ENCODE measurements at places on chromosomes 6 and 20. TPM values are rescaled to one million over a fixed set of nuclear protein-coding genes. Genes with fewer than 3 reads are reported as not detected.

DNA sequence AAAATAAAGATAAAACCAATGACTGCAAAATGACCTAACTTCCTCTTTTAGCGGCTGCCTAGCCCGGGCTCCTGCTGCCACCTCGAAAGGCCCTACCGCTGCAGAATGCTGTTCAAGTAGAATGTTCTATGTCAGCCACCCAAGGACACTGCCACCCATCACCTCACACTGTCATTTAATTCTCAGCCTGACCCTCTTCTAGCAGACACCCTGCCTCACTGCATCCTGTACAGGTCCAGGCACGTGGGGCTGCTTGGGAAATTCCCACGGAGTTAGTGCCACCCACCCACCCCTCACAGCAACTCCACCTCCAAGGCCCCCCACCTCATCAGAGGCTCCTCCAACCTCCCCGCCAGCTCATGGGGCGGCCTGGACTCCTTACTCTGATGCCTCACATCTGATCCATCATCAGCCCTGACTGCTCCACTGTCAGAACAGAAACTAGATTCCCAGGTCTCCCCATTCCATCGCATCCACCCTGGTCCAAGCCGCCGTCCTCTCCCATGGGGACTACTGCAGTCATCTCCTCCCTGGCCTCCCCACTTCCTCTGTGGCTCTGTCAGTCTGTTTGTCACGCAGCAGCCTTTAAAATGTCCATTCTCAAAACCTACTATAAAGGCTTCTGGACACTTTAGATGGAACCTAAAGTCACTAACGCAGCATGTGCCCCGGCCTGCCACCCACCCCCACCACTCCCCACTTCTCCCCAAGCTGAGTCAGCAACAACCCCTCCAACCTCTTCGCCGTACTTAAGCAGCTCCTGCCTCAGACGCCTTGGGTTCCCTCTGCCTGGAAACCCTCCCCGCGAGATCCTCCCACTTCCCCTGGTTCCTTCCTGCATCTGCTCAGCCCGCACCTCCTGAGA, 17.0 kb downstream of the NFATC2 start:
- H3K27me3 ChIP-seq = no peaks in the 10 kb centered on the region
- H3K4me3 ChIP-seq = peak overlapping the region; percentile 25
- H3K36me3 ChIP-seq = no peaks in the 10 kb centered on the region
- H3K4me1 ChIP-seq = peaks cover 15% of the 10 kb centered on the region
- no peak overlapping the region for H3K27ac ChIP-seq
- DNase-seq = no peak

DNA sequence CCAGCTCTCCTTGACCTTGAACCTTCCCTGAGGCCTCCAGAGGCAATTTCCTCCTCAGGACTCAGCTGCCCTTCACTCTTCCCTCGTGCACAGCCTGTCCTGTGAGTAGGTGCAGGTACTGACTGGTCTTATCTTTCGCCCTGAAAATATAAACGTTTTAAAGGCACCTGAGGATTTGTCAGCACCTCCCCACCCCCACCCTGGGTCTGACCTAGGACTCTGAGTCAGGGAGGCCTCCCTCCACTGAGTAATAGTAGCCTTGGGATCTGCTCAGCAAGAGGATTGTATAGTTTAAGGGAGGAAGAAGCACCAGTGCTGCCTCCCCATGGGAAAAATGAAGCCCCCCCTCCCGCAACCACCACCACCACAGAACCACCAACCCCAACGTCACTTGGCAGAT, 54.6 kb downstream of the PPARD start:
- H3K36me3 ChIP-seq = no peaks in the 10 kb centered on the region
- DNase-seq = no peak
- no peaks in the 10 kb centered on the region for H3K27me3 ChIP-seq
- H3K4me3 ChIP-seq = no peak overlapping the region

DNA sequence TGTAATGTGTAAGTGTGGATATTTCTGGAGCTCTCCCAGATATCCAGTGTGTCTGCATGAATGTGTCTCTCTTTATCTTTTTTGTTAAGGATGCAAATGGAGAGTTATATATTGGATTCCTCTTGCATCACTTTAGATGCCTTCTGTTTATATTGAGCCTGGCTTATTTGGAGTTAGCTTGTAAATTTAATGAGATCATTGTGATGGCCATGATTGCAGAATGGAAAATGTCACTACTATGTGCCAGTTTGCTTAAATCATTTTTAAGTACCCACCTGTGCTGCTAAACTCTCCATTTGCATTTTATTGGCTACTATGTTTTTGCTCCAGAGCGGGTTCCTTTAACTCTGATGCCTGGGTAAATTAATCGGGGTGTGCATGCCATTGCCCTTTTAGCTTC, 334.8 kb downstream of the UTRN start:
- H3K27me3 ChIP-seq = no peaks in the 10 kb centered on the region
- DNase-seq = no peak
- no peak overlapping the region for H3K27ac ChIP-seq

MLN gene
- not detected for total RNA-seq

BTN2A1 gene
- 26.3 TPM for total RNA-seq

DNA sequence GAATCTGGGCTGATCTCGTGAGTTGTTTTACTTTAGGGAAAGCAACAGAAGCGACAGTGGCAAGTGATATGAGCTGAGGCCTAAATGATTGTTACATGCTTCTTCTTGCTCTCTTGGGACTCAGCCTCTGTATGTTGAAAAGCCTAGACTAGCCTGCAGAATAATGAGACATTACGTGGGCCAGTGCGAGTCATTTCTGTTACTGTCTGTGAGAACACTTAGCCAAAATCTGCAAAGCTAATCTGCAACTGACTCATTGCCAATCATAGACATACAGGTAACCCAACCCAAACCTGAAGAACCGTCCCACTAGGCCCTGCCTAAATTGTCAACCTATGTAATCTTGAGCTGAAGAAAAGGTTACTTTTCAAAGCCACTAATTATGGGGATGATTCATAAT, 77.4 kb upstream of the F13A1 start:
- no peak for DNase-seq
- no peak overlapping the region for H3K4me3 ChIP-seq
- no peak overlapping the region for H3K27ac ChIP-seq

DNA sequence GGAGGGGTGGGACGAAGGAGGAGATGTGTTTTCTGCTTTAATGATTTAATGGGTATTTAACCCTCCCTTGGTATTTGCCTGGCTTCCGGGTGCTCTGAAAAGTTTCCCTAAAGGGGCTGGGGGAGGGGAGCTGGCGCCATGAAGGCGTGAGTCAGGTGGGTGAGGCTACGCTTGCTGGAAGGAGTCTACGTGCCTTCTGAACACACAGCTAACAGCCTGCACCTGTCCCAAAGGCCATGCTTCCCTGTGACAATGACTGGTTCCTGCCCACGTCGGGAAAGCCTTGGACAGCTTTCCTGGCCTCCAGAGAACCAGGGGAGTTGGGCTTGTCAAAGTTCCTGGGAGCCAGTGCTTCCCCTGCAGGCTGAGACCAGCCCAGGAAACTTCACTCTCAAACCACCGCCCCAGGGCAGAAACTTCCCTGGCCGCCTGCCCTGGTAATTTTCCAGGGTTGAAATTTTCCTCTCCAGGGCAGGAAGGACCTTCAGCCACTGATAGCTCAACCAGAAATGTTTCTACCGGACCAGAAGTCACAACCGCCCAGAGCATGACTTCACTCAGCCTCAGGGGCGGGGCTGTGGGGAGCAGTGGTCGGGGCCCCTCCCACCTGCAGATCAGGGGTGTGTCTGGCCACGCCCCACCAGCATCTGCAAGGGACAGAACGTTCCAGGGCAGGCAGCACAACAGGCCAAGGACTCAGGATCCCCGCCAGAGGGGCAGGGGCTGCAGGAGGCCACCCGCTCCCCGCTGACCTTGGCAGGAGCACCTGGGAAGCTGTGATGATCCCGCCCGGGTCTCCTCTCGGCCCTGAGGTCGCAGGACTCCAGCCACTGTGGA, 18.6 kb upstream of the SLCO4A1 start:
- H3K36me3 ChIP-seq = no peaks in the 10 kb centered on the region
- peak overlapping the region; percentile 6 for H3K4me3 ChIP-seq
- peak overlapping the region; percentile 89 for H3K27ac ChIP-seq
- peak; percentile 98 for DNase-seq
- H3K27me3 ChIP-seq = no peaks in the 10 kb centered on the region
- peaks cover 37% of the 10 kb centered on the region for H3K4me1 ChIP-seq

DNA sequence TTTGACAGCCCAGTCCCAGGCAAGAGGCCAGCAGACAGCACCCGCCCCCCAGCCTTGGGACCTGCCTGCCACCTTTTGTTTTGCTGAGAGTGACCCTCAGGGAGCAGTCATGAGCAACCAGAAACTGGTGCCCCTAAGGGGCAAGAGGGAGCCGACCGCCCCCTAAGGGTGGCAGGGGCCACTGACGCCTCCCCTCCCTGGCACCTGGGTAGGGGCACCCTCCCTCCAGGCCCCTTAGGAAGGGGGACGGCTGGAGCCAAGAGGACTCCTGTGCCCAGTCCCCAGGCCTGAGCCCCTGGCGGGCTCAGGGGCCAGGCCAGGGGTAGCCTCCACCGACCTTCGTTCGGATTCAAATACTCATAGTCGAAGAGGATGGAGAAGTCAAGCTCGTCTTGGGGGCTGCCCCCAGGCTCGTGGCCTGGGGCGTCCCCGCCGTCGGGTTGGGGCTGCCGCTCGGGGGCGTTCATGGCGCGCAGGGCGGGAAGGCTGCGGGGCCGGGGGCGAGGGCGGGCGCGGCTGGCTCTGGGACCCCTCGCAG, 417 bp downstream of the NFATC2 start:
- no peaks in the 10 kb centered on the region for H3K27me3 ChIP-seq
- peak; percentile 72 for DNase-seq
- peak overlapping the region; percentile 58 for H3K4me3 ChIP-seq
- H3K36me3 ChIP-seq = no peaks in the 10 kb centered on the region

TUBB2B gene
- total RNA-seq = 0.46 TPM

- no peak overlapping the region for H3K27ac ChIP-seq
- H3K4me1 ChIP-seq = no peaks in the 10 kb centered on the region
- peaks cover 17% of the 10 kb centered on the region for H3K36me3 ChIP-seq
- H3K4me3 ChIP-seq = no peak overlapping the region
Observed at GRCh38 chr6:84177241-84177640, 50.2 kb downstream of the CEP162 start.

PPP1R11 gene
- total RNA-seq = 62.6 TPM
